HCT116 (cell line): ENCODE measurements at places on chromosomes 5 and 9.
A peak's percentile ranks its signal among the peaks of the same experiment; 100 is the strongest.

DNA sequence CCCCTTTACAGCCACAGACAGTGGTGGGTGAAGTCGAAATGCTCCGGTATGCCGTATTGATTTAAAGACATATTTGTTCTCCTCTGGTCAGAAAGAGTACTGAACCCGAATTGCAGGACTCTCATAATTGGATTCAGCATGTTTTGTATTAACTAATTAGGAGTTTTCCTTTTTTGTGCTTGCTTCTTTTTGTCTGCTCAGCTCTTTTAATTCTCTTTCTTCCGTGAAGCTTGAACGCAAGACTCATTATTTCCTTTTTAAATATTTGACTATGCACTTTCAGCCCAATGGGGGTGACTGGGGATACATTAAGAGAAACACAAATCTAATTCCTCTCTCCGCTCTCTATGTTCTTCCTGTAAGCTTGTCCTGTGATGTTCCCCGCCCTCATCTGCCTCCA lies 246.6 kb upstream of the IRX2 start:
- DNase-seq: no peak

- DNase-seq: no peak
These were observed 9.8 kb upstream of the ADRA1B start for GRCh38 chr5:159906463-159906862.

DNA sequence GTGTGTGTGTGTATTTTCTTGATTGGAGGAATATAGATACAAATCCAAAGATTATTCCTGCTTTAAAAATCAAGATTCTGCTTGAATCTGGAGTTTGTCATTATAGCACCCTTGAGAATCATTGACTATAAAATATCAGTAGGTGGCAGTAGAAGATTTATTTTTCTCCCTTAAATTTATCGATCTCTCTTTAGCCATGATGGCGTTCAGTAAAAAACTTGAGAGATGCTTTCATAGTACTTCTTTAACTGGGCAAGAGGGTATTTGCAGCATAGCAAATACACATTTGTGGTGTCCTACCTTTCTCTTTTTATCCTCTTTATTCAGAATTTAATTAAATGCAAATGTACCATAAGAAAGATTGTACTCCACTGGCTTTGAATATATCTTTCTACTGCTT lies 307.7 kb downstream of the ADGRV1 start:
- DNase-seq: peak; percentile 27

DNA sequence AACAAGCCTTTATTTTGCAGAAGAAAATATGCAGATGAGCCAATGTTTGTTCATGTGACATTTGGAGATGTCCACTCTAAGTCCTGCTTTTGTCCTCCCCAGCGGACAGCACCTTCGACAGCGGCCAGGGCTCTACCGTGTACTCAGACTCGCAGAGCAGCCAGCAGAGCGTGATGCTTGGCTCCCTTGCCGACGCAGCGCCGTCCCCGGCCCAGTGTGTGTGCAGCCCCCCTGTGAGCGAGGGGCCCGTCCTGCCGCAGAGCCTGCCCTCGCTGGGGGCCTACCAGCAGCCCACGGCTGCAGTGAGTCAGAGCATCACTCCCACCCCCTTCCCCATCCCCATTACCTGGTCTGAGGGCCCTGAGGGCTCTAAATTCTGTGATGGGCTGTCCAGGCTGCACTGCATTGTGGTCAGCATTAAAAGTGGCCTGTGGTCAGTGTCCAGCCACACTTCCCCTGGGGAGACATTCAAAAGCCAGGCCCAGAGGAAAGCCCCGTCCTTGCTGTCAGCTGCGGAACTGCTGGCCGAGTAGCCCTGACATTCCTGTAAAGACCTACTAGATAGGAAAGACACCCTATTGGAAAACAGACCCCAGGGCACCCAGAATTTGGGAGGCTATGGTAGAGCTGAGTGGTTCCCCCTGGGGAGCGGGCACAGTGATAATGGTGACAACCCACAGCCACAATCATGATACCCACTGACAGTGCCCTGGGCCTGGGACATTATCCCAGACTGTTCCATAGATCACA lies 69.0 kb downstream of the WNK2 start:
- DNase-seq: no peak

- no peak for DNase-seq
These were observed 55.1 kb upstream of the CNOT6 start for GRCh38 chr5:180438785-180439780.

GRCh38 chr9:3672399-3672798 lies 146.6 kb upstream of the RFX3 start:
- DNase-seq: no peak

DNA sequence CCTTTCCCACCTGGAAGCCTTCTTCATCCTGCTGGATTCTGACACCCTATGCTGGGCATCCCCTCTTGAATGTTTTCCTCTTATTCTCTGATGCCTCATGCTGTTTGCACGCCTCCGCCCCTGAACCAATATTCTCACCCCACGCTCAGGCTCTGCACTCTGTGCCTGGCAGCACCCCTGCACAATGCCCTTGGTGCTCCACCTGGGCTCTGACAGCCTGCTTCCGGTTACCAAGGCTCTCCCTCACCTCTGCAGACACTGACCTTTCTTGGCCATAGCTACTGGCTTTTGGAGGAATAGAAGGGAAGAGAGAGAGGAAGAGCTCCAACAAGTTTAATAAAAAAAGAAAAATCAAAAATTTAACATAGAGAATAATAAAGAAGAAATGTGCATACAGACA lies 108.7 kb upstream of the SHB start:
- no peak for DNase-seq

- no peak for DNase-seq
These were observed 243.0 kb upstream of the WWC1 start for GRCh38 chr5:168048486-168048885.

- peak; percentile 63 for DNase-seq
These were observed 49.9 kb upstream of the GPR151 start for GRCh38 chr5:146565764-146566367.

- no peak for DNase-seq
These were observed 6.1 kb upstream of the C9orf152 start for GRCh38 chr9:110214090-110214489.

GRCh38 chr9:5305741-5306140 lies 1.2 kb upstream of the RLN2 start:
- DNase-seq: no peak

- no peak for DNase-seq
These were observed 16.5 kb downstream of the BRD3 start for GRCh38 chr9:134051319-134051718.

GRCh38 chr9:70091572-70091971 lies 47.9 kb downstream of the MAMDC2 start:
- DNase-seq: no peak

GRCh38 chr9:27367921-27368315 lies 71.0 kb upstream of the EQTN start:
- no peak for DNase-seq

DNA sequence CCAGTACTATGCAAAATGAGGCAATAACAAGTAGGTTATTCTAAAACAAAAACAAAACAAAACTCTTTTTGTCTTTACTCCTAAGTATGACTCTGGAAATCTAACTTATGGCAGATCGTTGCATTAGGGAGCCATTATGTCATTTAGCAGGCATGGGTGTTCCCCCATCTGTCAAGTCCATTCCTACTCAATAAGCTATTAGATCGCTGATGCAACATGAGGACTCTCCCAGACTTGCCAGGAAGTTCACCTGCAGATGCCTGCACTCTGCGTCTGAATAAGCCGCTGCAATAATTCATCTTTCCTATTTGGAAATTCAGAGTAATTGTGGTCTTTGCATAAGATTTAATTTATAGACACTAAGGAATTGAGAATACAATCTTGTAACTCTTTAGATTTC lies 585.0 kb downstream of the KIF4B start:
- DNase-seq: no peak

GRCh38 chr5:146586752-146587151 lies 70.8 kb upstream of the GPR151 start:
- no peak for DNase-seq

- DNase-seq: no peak
These were observed 41.8 kb upstream of the CDH9 start for GRCh38 chr5:27080147-27080546.

- no peak for DNase-seq
These were observed 27.2 kb downstream of the PCDHGC5 start for GRCh38 chr5:141515946-141516671.

DNA sequence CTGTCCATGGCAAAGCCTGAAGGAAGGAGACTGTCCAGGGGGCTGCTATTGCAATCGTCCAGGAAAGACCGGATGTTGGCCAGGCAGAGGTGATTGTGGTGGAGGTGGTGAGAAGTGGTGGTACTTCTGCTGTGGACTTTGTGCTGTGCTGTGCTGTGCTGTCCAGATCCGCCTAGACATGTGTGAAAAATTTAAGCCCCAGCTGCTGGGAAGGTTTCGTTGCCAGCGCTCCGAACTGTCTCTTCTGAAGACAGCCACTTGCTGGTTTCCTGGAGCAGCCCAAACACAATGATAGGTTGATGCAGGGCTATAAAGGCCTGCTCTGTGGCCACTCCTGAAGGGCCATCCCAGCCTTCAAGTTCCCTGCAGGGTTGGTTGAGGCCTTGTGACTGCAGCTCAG lies 223.0 kb upstream of the MPDZ start:
- no peak for DNase-seq

DNA sequence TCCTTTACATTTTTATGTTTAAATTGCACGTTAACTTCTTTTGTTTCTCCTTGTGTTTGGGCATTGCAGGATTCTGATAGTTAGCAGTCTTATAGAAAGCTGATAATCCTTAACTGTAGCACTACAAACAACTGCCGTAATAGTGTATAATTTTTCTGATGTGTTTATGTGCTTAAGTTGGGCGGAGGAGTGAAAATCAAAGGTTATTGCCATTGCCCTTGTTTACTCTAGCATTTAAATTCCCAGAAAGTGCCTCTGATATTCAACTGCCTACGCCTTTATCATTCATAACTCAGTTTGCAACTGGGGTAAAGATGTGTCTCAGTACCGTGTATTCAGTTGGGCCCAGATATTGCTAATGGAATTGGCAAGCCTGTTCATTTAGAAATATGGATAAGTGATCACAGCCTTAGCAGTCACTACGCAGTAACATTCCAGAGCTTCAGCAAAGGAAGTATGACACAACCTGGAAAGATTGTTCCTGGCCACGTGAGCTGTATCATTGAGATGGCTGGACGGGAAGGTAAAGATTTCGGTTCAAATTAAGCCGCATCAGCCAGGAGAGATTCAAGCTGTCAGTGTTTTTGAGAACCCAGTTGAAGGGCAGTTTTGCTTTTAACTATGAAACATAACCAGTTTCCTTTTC lies 28.1 kb upstream of the LRRTM2 start:
- DNase-seq: no peak

DNA sequence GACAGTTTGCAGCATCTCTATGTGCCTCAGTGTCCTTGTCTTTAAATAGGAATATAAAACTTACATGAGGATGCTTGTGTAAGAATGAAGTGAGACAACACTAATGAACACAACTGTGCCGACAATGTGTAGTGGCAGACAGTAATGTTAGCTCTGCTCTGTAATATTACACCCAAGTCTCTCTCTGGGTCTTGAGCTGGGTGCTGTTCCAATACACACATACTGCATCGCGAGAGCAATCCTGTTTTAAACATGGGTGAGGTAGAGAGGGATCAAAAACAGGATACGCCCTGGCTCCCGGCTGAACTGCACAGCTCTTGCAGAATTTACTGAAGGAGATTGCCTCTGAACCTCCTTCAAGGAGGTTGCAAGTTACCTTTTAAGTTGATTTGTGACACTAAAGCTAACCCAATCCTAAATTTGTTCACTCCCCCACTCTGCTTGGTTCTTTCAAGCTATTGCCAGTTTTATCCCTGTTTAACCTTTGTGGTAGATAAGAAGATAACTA lies 155.2 kb upstream of the ISL1 start:
- no peak for DNase-seq

DNA sequence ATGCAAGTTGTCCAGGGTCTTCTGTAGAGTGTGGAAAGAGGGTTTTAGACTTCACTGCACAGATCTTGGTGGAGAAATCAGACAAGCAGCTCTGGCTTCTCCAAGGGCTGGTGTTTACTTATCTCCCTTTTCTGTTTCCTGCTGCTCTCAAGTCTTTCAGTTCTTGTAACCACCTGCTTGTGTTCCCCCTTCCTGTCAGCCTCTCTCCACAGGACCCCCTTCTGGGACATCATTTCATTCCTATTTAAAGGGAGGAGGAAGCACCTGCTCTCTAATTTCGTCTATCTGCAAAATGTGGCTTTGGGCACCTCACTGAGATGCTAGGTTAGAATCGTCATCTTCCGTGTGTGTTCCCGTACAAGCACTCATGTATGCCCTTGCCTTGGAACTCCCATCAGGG lies 636.2 kb downstream of the MTRR start:
- DNase-seq: no peak

DNA sequence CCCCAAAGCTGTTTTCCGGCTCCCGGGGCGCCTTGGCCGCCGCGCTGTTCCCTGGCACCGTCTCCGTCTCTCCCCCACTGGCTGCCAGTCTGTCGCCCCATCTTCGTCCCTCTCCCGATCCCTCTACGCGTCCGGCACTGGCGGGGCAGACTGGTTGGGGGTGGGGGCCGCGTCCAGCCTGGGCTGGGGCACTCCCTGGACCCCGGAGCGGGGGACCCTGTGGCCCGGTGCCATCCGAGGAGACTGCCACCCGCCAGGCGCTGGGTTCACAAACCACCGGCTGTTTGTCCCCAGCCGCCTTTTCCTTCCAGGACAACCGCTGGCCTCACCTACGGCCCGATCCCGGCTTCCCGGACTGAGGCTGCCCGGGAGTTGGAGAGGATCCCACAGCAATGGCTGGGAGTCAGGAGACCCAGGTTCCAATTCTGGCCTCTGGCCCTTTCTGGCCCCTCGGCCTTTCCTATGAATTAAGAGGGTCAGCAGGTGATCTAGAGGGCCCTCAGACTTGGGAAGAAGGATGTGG lies 1.0 kb upstream of the FIBCD1 start:
- no peak for DNase-seq

DNA sequence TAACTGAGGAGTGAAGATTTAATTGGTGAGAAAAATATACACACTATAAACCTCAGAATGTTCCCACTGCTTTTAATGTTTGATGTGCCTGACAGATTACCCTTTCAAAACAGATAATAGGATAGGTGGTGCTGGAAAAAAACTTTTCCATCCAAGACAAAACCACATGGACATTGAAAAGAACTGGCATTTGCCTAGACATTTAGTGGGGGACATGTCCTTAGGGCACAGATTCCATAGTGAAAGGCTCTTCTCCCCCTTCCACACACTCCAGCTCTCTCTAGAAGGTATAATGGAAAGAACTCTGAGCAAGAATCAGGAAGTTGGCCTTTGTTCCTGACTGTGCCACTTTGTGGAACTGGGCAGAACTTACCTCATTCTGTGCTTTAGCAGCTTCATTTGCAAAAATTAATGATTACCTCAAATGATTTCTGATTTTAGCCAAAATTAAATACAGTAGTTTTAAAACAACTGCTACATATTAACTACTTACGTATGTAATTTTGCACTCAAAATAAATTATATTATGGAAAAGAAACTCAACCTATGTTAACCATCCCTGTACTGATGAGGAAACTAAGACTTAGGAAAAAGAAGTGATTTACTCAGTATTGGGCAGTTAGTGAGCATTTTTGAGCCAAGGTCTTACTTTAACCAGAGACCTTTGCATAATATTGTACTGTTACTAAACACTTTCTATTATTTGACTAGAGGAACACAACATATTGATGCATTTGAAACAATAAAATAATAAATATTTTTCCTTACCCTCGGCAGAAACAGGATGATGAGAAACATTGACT lies 43.3 kb downstream of the TMC1 start:
- DNase-seq: no peak

- no peak for DNase-seq
These were observed 6.9 kb downstream of the MRPL22 start for GRCh38 chr5:154947778-154948177.

GRCh38 chr5:115072266-115073064 lies 97.2 kb downstream of the TRIM36 start:
- no peak for DNase-seq

GRCh38 chr9:134698111-134698510 lies 56.5 kb downstream of the COL5A1 start:
- no peak for DNase-seq
